ENCODE measurements at places on chromosomes 12 and 14.
A peak's percentile ranks its signal among the peaks of the same experiment; 100 is the strongest.

DNA sequence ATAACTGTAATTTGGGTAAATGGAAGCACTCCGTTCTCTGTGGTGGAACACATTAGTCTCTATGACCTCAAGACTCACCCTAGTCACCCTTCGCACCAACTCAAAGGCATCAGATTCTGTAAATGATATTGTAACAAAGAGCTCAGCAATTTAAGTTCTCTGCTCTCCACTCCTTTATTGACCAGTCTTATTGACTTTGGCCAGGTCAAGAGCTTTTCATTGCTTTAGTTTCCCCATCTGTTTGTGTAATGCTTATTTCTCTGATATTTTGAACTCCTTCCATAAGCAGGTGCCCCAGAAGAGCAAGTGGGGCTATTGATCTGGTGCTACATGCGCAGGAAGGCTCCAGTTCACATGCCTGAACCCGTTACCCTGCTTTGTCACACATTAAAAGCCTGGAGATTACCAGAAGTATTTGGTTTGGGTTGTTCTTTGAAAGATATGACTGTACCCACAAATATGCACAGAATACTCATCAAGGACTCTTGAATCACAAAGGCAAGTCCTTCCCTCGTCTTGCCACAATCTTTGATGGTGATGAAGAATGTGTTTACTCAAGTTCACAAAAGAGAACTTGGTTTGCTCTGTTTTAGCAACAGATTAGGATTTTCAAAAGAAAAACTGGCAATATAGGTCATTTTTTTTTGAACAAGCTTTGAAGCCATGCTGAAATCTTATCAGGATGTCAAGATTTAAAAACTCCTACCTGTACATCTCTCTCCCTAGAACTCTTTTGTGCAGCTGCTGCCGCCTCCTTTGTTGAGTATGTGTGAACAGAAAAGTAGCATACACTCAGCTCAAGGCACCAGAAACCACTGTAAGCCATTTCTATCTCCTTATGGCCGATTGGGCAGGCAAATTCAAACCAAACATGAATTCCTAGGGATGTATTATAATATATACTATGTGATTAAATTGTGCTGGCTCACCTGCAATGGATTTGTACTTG is 193.9 kb downstream of the BCAT1 start:
- no peak for DNase-seq

GRCh38 chr12:64218597-64218996 is 3.5 kb downstream of the KICS2 start:
- peak; percentile 59 for DNase-seq

GRCh38 chr12:75933101-75933500 is 98.5 kb downstream of the PHLDA1 start:
- no peak for DNase-seq

GRCh38 chr14:76138758-76139723 is 12.7 kb upstream of the GPATCH2L start:
- no peak for DNase-seq

DNA sequence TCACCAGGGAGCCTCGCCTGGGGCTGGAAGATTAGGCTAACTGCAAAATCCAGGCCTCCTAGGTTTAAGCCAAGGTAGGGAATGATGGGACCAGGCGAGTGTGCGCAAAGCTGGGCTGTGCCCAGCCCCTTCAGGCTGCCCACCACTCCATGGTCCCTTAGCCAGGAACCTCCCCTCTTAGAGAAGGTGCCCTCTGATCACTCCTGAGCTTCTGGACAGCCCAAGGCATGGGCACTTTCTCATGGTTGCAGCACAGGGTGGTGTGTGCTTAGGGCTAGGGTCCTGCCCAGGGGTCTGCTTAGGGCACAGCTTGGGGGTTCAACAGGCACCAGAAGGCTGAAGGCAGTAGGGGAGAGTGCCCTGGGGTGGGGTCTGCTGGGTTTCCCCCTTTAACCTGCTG is 69.0 kb downstream of the PRIMA1 start:
- no peak for DNase-seq

GRCh38 chr14:55180006-55180405 is 11.4 kb downstream of the DLGAP5 start:
- DNase-seq = no peak

GRCh38 chr12:57591782-57592325 is 862 bp downstream of the PIP4K2C start:
- no peak for DNase-seq

DNA sequence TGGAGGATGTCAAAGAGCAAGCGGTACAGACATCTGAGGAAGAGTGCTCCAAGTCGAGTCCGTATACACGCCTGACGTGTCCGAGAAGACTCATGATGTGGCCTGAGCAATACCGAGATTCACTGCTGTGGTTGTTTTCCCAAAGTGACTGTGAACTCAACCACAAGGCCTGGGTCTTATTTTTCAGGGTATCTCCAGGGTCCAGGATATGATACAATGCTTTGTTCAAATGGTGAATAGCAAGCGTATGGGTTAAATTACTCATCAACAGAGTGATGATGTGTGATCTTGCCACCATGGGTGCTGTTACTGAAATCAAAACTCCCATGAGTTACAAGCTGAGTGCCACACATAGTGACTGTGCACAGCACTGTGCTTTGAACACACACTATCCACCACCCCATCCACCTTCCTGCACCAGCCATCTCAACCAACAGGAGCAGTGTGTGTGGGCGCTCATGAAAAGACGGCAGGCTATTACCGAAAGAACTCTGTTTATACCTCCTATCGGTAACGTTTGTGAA is 109.6 kb downstream of the BCAT1 start:
- peak; percentile 97 for DNase-seq

- DNase-seq = no peak
These were observed 271.8 kb downstream of the TRHDE start for GRCh38 chr12:72543777-72544467.

DNA sequence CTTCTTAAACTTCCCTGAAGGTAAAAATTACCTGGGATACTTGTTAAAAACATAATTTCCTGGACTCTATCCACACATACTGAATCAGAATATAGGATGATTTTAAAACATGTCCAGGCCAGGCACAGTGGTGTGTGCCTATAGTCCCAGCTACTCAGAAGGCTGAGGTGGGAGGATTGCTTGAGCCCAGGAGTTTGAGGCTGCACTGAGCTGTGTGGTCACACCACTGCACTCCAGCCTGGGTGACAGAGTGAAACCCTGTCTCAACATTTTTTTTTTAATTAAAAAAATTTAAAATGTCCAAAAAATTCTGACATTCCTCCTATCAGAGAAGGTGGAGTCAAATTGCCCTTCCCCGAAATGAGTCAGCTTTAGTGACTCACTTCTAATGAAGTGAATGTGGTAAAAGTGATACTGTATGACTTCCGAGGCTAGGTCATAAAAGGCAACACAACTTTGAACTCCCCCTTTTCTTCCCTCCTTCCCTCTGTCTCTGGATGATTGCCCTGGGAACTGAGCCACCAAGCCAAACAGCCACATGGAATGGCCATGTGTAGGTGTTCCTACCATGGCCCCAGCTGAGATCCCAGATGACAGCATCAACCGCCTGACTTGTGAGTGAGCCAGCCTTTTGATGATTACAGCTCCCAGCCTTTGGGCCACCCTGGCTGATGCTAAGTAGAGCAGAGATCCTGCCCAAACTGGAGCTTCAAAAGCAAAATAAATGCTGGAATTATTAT is 36.3 kb downstream of the LIMA1 start:
- DNase-seq = no peak

DNA sequence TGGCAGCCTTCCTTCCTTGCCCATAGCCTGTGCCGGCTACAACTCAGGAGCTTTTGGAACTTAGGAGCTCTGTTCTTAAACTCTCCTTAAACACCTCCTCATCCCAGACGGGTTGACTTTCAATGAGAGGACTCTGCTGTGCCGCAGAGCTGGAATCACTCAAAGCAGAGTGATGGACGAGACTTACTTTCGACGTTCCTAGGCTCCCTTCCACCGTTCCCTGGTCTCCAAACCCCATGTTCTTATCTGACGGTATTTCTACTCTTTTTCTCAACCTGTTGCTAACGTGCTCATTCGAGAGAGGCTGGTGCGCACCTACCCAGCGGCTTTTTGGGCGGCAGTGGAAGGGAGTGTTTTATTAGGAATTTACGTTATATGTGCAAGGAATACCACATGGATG is 232.7 kb downstream of the CACNA1C start:
- no peak for DNase-seq

DNA sequence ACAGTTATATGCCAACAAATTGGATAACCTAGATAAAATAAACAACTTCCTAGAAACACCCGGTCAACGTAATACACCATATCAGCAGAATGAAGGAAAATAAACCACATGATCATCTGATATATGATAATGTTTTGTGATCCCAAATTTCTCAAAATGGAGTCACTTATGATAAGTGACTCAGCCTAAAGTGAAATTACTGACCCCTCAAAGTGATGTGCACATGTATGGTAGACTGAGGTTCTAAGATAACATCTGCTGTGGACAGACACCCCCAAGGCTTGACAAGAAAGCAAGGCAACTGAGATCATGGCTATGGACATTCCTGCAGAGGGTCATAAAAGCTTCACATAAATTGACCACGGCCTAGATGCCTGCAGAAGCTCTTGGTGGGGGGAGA is 105.1 kb upstream of the DCN start:
- DNase-seq = no peak

DNA sequence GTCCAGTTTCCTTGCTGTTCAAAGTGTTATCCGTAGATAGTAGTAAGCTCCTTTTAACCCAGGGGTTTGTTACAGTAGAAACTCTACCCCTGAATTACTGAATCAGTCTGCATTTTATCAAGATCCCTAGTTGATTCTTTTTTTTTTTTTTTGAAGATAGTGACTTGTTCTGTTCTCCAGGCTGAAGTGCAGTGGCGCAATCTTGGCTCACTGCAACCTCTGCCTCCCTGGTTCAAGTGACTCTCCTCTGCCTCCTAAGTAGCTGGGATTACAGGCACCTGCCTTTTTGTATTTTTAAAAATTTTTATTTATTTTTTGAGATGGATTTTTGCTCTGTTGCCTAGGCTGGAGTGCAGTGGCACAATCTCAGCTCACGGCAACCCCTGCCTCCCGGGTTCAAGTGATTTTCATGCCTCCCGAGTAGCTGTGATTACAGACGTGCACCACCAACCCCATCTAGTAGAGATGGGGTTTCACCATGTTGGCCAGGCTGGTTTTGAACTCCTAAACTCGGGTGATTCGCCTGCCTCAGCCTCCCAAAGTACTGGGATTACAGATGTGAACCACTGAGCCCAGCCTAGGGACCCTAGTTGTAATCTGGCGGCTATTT is 10.5 kb downstream of the LARP4 start:
- no peak for DNase-seq

GRCh38 chr12:2290516-2291065 is 237.8 kb downstream of the CACNA1C start:
- no peak for DNase-seq

DNA sequence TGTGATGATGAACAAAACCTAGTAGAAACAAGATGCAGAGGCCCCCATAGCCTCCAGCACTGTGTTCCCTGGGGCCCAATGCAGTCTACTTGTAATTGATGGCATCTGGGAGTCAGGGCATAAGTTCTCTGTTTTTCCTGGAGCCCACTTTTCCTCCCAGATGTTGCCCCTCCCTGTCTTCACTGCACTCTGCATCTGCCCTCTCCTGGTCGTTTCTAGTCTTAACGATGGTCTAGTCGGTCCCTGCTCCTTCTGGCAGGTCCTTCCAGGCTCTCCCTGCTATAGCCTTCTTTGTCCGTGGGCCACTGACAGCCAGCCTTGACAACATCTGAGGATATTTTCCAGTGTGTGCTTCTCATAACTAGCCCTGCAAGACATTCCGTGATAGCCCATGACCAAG is 208.3 kb downstream of the GXYLT1 start:
- DNase-seq = no peak

- DNase-seq = no peak
These were observed 27.3 kb upstream of the SPTSSA start for GRCh38 chr14:34489324-34489723.

GRCh38 chr12:128662101-128662500 is 161.7 kb downstream of the SLC15A4 start:
- no peak for DNase-seq

GRCh38 chr12:113443030-113443539 is 20.9 kb downstream of the SDSL start:
- no peak for DNase-seq

- DNase-seq = no peak
These were observed 99.9 kb downstream of the FOXN3 start for GRCh38 chr14:89317051-89317691.

- no peak for DNase-seq
These were observed 52.8 kb upstream of the CNOT2 start for GRCh38 chr12:70190262-70191010.

DNA sequence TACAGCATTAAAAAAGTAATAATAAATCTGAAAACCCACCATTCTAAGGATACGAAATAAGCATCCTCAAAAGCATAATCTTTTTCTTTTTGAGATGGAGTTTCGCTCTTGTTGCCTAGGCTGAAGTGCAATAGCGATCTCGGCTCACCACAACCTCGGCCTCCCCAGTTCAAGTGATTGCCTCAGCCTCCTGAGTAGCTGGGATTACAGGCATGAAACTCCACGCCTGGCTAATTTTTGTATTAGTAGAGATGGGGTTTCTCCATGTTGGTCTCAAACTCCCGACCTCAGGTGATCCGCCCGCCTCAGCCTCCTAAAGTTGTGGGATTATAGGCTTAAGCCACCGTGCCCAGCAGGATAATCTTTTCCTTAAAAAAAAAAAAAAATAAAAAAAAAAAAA is 4.3 kb downstream of the CCNT1 start:
- no peak for DNase-seq

- no peak for DNase-seq
These were observed 206.5 kb downstream of the STXBP6 start for GRCh38 chr14:24843494-24843893.

DNA sequence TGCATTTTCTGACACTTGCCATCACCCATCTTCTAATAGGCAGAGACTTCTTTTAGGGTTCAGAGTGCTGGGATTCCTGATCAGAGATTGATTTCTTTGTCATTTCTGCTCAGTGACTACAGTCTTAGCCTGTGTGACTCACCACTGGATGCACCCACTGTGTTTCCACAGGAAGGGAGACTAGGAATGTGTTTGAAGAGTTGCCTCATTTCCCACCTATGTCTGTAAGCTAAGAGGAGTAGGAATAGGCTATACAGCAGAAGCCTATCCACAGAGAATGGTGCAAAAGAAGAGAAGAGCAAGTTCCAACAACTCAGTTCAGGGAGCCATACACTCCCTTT is 60.2 kb upstream of the ACTN1 start:
- DNase-seq = no peak

GRCh38 chr14:34781242-34781641 is 66.8 kb upstream of the CFL2 start:
- no peak for DNase-seq

- DNase-seq = no peak
These were observed 167.9 kb downstream of the PHETA1 start for GRCh38 chr12:111201036-111201435.

GRCh38 chr12:89351489-89352241 is 636 bp downstream of the DUSP6 start:
- DNase-seq = peak; percentile 12

DNA sequence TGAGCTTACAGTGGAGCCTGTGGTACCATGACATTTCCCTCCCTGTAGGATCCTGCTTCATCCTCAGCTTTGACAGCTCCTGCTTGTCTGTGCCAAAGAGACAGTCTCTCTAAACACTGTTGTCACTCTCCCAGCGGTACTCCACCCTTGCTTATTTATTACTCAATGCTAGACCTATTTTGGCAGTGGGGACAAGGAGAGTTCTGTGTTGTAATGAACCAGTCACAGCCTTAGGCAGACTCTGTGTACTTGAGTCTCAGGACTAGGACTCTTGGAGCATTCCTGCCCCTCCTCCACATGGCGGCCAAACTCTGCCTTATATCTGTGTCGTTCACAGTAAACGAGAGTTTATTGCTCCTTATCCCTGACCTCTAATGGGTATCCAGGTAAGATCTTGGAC is 70.9 kb downstream of the PIK3C2G start:
- DNase-seq = no peak

Measured in T-helper 2 cell (primary cell).